ENCODE measurements at places on chromosomes 4 and X.
A peak's percentile ranks its signal among the peaks of the same experiment; 100 is the strongest.

DNA sequence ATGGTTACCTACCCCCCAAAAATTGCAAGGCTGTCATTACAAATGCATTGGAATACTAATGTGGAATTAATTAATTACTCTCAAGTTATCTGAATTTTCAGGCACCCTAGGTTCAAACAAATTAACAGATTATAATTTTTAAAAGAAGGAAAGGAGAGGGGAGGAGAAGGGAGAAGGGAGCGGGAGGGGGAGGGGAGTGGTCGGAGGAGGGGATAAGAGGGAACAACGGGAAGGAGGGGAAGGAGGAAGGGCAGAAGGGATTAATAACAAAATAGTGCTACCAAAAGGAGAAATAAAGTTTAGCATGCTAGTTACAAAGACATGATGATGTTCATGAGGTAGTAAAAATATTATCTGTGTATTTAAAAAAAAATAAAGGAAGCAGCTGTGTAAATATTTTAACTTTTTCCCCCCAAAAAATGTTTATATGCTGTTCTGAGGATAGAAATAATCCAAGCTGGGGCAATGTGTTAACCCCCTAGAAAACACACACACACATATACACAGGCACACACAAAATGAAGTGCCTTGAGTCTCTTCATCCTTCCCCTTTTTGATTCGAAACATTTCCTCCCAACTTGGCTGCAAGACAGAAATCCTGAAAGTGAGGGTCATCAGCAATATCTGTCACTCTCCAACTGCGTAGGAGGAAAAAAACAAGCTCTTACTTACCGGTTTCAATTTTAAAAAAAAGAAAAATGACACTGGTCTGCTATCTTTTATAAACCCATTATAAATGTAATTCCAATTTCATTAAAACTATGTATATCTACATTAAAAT, 58.8 kb downstream of the PPP3CA start:
- no peak for DNase-seq

GRCh38 chrX:102934624-102935023, 2.4 kb upstream of the RAB40AL start:
- no peak for DNase-seq

DNA sequence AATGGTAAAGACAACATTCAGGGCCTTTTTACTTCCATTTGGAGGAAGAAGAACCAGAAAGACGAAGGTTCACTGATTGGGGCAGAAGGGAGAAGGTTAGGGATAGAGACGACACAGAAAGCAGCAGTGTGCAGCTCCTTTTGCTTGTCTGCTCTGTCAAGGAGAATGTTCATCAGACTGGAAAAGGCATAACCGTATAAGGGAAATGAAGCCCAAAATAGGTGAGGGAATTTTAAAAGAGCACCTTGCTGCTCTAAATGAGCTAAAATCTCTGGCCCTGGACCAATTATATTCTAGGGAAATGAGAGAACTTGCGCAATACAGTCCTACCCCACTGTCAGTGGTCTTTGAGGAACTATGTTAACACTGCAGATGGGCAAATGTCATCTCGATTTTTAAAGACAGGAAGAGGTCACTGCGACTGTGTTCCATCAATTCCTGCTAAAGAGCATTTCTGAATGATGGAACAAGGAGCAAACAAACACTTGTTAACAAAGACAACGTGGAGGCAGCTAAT, 909.8 kb upstream of the FTHL17 start:
- DNase-seq: no peak

DNA sequence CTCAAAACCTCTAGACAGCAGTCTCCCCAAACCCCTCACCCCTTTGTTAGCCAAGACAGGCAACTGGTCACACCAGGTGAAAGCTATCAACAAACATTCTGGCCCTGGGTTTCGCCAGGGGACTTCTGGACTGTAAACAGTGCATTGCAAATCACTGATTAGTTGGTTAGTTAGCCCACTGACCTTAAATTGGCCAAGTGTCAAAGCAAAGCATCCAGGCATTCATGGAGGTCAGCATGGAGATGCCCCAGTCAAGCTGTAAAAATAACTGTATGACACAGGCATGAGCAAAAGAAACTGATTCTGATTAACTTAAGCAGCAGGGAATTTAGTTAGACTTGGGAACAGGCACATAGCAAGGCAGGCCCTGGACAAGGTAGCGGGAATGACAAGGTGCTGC, 156.0 kb upstream of the TTC29 start:
- no peak for DNase-seq

- no peak for DNase-seq
Measured at GRCh38 chrX:126718440-126718839, 101.1 kb upstream of the PRR32 start.

- DNase-seq: no peak
Measured at GRCh38 chr4:12595986-12596385, 888.2 kb downstream of the RAB28 start.

DNA sequence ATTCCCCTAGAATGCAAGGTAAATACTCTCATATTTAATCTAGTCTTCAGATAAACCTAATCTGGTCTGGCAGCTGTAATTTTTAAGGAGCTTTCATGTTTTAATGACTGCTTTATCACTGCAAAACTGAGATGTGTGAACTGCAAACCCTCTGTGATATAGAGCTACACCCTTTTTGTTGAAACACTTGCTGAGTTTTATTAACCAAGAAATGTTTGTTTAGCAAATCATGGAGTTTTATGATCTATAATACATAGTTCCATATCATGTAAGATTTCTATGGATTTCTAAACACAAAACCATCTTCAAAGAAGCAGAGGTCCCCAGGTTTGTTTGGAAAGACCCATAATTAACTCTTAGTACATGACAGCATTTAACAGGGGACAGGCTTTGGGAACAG, 126.4 kb downstream of the BTC start:
- no peak for DNase-seq

- DNase-seq: no peak
Measured at GRCh38 chr4:87375719-87376291, 15.2 kb downstream of the HSD17B11 start.

- DNase-seq: no peak
Measured at GRCh38 chrX:14355556-14355955, 173.8 kb upstream of the GLRA2 start.

GRCh38 chrX:139194571-139195280, 335.8 kb upstream of the F9 start:
- no peak for DNase-seq

DNA sequence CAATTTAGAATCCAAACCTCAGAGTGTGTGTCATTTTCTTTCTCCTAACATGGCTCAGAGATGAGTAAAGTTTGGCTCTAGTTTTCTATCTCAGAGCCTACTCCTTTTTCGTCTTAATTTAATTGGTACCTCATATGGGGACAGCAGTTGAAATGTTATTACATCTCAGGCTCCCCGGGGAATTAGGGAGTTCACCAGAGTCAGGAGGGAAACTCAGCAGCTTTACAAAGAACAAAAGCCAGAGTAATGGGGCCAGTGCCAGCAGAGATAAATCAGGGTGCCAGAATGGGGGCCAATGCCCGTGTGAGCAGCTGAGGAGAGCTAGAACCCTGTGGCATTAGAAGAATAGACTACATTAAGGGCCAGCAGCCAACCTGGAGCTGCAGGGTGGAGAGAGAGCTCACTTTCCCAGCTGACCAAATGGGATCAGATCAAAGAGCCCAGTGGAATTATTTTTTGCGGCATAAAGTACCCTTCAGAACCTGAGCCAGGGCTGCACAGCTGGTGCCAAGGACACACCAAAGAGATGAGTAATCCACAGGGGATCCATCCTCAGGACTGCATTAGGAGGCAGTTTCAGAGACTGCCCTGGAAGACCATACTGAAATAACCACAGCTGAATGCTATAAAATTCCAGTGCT, 207.1 kb upstream of the DKK2 start:
- DNase-seq: no peak

- no peak for DNase-seq
Measured at GRCh38 chrX:15376956-15377355, 7.3 kb downstream of the VEGFD start.

- peak; percentile 70 for DNase-seq
Measured at GRCh38 chr4:4334798-4335520, 44.9 kb downstream of the ZBTB49 start.

DNA sequence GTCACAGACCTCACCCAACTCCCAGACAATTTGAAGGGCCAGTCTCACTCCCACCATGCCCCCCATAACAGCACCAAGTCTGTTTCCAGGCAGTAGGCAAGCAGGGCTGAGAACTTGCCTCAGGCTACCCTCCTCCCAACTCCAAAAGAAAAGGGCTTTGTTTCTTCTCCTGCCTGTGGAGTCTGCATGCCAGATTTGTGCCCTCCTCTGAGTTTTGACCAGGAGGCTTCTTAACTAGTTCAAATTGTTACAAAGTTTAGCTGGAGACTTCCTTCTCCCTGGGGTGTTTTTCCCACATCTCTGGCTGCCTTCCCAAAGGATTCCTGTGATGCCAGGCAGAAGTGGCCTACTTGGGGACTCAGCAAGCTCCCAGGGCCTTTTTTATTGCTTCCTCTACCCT, 29.6 kb downstream of the PBDC1 start:
- no peak for DNase-seq
